Panc1 (cell line): ENCODE measurements at places on chromosomes 3 and 15.

- DNase-seq, result peak; percentile 83
Measured at GRCh38 chr15:88904624-88905327, 8.4 kb downstream of the MFGE8 start.

GRCh38 chr3:73516631-73517030 lies 108.1 kb downstream of the PDZRN3 start:
- DNase-seq, result no peak

DNA sequence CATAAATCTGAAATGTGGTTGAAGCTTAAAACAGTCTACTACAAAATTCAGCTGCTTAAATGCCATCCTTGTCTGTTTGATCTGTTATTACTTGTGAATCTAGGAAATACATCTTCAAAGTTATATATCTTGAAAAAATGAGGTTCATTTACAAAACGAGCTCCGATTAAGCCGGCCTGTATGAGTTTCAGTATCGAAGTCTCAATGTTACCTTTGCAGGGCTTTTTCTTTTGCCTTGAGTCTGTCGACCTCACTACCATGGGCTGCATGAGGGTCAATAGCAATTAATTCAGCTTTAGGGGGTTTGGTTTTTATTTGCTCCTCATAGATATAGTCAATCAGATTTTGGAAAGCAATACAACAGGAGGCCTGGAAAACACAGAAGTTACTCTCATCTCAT lies 23.2 kb downstream of the ERICH6 start:
- no peak for DNase-seq

DNA sequence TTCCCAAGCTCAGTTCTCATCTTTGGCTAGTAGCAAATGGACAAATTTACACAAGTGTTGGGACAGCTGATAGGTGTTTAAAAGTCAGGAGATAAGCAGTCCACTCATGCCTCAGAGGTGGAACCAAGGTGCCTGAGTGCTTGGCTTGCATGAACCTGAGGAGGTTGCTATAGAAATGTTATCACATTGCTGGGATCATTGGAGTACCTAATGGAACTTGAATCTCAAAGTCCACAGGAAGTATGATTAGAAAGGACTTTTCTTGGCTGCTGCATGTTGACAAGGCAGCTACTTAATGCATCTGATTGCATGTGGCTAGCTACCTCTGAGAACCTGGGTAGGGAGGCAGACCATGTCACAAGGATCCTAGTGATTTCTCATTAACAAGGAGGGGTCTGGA lies 39.5 kb upstream of the C3orf80 start:
- no peak for DNase-seq

GRCh38 chr3:113948015-113948917 lies 453 bp downstream of the ZDHHC23 start:
- no peak for DNase-seq

DNA sequence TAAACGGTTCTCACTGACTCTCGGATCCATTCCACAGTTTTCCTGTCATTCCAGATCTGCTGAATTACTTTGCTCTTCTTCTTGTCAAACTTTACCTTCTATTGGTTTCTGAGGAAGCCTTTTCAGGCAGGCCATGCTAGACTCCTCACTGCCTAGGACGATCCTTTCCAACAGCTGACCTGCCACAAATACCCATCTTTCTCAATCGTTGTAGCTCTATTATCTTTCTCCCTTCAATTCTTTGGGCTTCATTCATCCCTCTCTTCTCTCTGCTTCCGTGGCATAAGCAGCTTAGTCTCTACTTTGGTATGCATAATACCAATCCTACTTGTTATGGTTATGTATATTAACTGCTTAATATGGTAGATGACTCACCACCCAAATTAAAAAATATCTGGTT lies 421.8 kb downstream of the NLGN1 start:
- DNase-seq, result no peak

GRCh38 chr3:29593802-29594201 lies 312.9 kb downstream of the RBMS3 start:
- DNase-seq, result no peak

DNA sequence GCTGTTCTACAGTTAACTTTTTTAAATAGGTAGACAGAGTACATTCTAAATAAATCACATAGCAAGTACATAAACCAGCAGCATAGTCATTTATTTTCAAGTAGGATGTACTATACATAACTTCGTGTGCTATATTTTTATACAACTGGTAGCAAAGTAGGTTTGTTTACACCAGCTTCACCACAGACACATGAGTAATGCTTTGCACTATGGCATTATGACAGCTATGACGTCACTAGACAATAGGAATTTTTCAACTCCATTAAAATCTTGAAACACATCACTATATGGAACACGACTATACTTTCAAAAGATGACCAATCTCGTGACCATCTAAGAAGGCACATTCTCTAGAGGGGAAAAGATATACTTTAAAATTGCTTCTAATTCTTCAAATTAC lies 3.5 kb downstream of the TEX55 start:
- DNase-seq, result no peak

GRCh38 chr3:123881771-123882170 lies 2.4 kb downstream of the MYLK start:
- DNase-seq, result no peak

DNA sequence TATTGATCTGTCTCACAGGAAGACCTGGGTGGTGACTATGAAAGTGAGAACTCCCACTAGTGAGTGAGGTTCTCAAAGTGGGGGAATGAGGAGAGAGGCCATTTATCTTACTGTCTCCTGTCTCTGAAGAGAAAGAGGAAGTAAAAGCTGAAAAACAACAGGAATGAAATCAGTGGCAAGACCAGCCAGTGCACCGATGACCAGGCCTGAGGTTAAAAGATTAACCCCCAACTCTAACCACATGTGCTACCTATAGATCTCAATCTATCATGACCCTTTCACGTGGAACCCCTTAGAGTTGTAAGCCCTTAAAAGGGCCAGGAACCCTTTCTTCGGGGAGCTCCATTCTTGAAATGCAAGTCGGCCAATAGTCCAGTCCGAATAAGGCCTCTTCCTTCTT lies 239.3 kb upstream of the CNTN6 start:
- no peak for DNase-seq

GRCh38 chr3:117836296-117836695 lies 1126.7 kb downstream of the TUSC7 start:
- DNase-seq, result no peak

DNA sequence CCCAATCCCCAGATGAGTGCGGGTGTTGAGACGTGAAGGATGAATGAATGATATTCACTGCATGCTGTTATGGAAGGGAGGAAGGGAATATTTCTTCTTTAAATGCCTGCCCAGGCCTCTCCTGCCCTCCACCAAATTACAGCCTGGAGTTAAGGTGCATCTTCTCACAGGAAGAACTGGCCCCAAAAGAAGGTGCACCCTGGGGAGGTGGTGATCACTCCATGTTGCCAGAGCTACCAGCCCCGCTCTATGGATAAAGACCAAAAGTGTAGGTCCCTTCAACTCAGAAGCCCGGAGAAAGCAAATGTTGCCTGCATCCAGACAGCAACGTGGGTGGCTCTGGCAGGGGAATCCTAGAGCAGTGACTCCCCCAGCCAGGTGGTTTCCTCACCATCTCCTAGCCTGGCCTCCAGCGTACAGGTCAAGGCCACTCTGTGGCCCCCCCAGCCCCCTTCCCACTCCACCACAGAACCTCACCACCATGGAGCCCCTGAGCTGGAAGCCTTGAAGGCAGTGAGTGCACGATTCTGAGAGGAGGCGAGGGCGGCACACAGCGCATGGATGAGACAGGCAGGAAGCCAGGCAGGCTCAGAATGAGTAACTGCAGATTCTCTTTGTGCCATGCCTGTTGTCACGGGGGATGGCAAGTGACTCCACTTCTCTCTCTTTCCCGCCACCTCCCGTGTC lies 3.5 kb upstream of the VIPR1 start:
- DNase-seq, result no peak

DNA sequence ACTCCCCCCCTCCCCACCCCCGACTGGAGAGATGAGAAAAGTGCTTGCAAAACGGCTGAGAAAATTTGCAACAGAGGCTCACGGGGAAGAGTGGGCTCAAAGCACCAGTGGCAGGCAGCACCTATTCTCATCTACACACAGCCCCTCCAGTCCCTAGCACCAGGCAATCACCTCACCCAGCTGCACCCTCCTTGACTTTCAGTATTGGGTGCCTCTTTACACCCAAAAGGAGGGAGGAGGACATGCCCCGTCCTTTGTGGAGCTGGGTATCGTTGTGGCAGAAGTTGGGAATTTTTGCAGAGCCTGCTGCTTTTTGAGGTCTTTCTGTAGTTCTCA lies 182.8 kb upstream of the TOPAZ1 start:
- DNase-seq, result no peak

DNA sequence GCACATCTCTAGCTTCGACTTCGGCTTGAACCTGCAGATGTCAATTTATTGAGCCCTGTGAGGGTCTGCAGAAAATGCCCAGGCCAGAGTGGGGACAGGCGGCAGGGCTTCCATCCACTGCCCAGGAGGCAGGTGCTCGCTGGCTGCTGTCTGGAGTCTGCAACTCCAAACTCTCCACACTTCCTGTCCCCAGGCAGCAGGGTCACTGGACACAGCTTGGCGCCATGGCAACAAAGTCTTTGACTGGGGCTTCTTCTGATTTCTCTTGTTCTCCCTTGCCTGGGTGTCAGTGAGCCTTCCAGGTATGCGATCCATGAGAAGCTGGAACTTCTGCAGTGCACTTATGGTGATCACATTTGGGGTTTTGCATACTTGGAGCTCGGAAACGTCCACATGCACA lies 33.5 kb downstream of the SV2B start:
- no peak for DNase-seq

DNA sequence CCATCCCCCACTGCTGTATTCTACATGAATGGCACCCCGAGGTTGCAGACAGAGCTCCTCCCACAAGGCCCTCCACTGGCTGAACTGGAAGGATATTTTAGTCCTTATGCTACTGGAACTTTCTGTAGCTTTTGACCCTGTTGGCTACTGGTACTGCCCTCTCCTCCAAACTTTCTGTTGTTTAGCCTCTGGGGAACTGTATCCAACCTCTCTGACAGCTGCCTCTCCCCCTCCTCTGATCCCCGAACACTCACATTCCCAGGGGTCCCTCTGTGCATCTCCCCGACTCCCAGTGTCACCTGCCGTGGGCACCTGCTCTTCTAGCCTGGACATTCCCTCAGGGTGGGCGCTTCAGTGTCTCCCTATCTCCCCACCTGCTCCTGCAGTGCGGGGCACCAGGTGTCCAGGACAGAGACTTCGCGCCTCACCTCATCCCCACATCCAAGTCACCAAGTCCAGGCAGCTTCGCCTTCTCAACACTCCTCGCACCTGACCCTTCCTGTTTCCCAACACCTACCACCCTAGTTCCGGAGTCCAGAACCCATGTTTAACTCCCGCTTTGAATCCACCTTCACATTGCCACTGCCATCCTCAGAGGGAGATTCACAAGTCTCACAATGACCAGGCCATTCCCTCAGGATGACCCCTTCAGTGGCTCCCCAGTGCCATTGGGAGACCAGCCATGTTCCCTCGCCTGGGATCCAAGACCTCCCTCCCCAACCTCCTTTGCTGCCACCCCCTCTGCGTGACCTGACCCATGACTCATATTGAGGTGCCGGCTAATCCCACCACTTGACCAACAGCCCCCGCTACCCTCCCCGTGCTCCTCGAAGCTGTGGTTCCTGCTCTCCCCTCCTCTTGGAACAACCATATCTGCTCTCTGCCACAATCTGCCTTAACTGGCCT lies 34.2 kb downstream of the BDH1 start:
- no peak for DNase-seq

GRCh38 chr3:31331278-31331677 lies 201.4 kb upstream of the STT3B start:
- DNase-seq, result no peak

GRCh38 chr15:99014803-99015697 lies 7.5 kb upstream of the PGPEP1L start:
- DNase-seq, result no peak

- DNase-seq, result no peak
Measured at GRCh38 chr3:81432456-81432855, 329.0 kb downstream of the GBE1 start.

DNA sequence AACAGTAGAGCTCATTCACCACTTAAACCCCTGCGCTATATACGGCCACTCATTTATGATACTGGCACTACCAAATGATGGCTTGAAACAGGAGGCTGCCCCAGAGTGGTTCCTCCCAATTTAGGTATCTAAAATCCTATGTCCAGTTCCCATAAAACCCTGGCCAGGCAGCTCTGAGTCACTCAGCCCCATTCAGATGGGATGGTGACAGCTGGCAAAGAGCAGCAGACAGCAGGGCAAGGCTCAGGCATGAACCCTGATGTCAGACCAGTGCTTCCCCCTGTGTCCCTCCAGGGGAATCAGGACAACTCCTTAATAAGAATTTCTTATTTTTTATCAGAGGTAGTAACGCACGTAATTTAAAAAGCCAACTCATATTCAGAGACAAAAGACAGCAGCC lies 77.2 kb upstream of the RNU6-1 start:
- DNase-seq, result no peak

GRCh38 chr3:44993471-44994205 lies 17.6 kb downstream of the EXOSC7 start:
- DNase-seq, result no peak

GRCh38 chr3:159732172-159733111 lies 256.2 kb upstream of the IL12A start:
- DNase-seq, result no peak

- DNase-seq, result no peak
Measured at GRCh38 chr3:49803465-49804140, 542 bp downstream of the INKA1 start.

DNA sequence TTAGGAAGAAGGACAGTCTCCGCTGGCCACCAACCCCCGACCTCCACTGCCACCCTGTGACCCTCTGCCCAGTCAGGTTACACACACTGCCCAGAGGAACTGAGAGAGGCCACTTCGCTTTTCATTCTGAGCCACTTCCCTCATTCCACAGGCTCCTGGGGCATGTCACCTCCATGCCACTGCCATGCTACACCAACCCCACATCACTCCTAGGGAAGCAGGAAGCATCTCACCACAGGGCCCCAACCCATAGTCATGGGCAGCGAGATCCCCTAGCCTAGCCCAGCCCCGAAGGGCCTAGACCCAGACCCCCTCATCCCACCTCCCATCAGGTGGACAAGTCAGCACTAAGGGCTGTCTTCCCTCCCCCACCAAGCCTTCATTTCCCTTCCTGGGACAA lies 1.4 kb downstream of the PLCB2 start:
- no peak for DNase-seq

- DNase-seq, result no peak
Measured at GRCh38 chr3:98577178-98577895, 16.1 kb downstream of the CPOX start.

DNA sequence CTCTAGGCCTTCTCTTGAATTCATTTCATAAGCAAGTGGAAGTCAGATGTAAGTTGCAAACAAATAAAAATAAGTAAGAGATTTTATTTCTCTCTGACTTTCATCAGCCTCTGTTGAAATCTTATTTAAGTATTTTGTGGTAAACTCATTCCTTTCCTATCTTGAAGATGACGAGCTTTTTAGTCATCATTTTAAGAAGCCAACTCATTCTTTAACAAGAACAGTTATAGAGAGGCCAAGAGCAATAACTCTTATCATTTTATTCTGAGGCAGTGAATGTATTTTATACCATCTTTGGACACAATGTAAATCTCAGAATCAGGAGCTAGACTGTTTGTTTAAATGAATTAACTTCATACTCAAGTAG lies 147.5 kb upstream of the MBNL1 start:
- peak; percentile 13 for DNase-seq
